ENCODE measurements at places on chromosomes 7 and 10.

- no peak for DNase-seq
Measured at GRCh38 chr7:95395755-95396135, 430 bp downstream of the PON3 start.

DNA sequence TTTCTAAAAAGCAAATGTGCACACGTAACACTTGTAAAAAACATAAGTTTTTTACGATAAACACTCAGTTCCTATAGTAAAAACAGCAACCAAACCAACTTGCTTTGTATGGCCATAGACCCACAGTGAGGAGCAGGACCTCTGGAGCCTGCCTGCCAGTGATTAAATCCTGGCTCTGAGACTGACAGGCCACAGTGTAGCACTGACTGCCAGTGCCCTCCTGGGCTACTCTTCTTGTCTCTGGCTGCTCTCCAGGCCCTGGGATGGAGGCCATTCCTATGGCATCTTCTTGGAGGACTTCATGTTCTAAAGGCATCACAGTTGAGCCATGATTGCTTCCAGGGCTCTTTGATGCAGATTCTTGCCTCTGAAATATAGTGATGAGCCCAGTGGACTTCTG is 22.7 kb upstream of the TMEM254 start:
- DNase-seq: no peak

- no peak for DNase-seq
Measured at GRCh38 chr7:40859076-40859475, 724.3 kb downstream of the SUGCT start.

- DNase-seq: no peak
Measured at GRCh38 chr7:98860071-98860470, 9.7 kb downstream of the TMEM130 start.

DNA sequence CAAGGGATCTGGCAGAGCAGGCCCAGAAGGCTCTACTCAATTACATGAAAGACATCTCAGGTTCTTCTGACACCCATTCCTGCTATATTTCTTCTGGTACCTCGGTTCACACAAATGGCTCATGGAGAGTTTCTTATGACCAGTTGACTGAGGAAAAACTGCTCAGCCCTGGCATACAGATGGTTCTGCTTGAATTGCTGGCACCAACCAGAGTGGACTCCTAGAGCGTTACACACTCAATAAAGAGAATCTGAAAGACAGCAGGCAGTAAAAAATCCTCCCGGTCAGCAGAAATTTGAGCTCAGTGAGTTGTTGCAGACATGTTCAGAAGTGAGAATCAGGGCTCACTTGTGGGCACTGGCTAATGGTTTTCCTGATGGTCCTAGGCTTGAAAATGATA is 434.4 kb downstream of the TCERG1L start:
- DNase-seq: no peak

- no peak for DNase-seq
Measured at GRCh38 chr10:1944487-1944886, 207.2 kb upstream of the ADARB2 start.

GRCh38 chr10:71429929-71430328 is 33.2 kb downstream of the CDH23 start:
- DNase-seq: no peak

GRCh38 chr10:47381427-47382379 is 2.4 kb downstream of the ZNF488 start:
- no peak for DNase-seq

DNA sequence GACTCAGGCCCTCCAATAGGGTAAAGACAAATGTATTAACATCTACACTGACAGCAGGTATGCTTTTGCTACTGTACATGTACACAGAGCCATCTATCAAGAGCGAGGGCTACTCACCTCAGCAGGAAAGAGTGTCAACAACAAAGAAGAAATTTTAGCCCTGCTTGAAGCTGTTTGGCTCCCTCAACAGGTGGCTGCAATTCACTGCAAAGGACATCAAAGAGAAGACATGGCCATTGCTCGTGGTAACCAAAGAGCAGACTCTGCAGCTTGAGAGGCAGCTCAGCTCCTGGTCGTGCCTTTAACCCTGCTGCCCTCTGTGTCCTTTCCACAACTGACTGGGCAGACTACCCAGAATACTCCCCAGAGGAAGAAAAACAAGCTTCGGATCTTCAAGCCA is 5.1 kb downstream of the AKR1B15 start:
- no peak for DNase-seq

- no peak for DNase-seq
Measured at GRCh38 chr10:117552156-117552631, 9.6 kb downstream of the EMX2 start.

- DNase-seq: no peak
Measured at GRCh38 chr7:6476596-6477317, 29.0 kb upstream of the DAGLB start.

DNA sequence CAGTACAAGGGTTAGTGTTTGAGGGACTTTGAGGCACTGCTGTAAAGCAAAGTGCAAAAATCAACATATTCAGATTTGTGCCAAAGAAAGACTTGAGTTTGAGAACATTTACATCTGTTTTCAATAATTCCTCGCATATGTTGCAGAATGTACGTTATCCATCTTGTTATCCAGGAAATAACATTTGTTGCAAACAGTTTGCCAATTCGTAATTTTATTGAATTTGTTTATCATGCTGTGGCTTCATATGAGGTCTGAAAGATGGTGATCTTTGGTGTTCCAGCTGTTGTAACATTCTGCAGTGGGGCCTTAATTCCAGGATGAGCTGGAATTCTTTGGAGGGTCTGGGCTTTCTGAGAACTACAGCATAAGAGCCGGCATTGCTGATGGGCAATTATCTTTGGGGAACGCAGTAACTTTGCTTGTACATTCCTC is 396.2 kb downstream of the LRMDA start:
- no peak for DNase-seq

DNA sequence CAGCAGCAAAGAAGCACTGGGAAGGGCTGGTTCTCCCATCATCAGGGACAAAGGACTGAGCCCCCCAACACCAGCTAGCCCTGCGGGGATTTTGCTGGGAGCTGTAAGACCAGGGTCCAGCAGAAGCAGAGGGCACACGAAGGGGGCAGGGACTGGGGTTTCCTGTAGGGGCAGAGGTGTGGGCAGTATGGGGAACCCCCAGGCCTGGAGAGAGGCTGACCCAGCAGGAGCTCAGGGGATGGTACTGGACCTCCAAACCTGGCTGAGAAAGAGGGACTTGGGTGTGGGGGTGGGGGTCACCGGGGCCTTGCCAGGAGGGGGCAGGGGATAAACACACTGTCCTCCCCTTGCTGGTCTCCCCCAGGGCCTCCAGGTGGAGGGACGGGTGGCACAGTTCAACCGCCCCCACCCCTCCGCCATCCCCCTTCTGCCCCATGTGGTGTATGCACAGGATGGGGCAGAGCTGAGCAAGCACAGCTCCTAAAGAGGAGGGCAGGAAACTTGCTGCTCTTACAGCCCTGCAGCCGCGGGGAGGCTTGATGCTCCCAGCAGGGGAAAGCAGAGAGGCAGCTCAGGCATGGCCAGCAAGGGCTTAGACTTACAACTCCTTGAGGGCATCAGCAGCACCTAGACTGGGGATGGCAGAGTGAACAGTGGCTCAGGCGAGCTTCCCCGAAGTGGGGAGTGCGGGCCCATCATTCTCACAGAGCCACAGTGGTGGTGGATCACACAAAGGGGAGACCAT is 12.4 kb upstream of the RET start:
- DNase-seq: no peak

DNA sequence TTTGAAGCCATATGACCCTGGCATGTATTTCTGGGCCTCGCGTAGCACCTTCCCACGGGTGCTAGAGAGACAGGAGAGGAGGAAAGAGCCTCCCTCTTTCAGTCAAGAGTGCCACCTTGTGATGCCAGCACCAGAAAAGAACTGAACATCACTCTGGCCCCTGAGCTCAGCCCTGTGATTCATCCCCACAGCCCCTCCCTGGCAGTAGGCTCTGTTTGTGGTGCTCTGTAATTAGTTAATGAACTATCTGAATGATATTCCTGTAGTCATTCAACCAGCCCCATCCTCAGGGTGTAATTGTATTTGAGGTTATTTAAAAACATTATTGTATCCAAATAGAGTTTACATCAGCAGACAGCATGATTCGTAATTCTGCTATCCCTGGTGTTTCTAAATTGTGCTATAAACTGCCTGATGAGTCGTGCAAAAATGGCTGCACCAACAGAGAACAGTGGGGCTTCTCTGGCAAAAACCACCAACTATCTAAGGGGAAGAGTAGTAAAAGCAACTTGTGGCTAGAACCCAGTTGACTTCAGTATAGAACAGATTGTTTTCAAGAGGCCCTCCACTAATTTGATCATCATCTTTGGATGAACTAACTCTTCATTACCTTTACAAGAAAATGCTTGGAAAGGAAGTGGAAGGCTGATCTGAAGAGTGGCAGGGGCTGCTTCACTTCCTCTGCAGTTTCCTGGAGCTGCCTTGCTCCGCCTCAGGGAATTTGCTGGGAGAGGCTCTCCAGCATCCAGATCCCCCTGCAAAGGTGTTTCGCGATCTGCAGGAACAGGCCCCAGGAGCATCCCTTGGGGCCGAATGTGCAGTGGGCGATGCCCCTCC is 23.7 kb upstream of the TIAL1 start:
- DNase-seq: no peak

DNA sequence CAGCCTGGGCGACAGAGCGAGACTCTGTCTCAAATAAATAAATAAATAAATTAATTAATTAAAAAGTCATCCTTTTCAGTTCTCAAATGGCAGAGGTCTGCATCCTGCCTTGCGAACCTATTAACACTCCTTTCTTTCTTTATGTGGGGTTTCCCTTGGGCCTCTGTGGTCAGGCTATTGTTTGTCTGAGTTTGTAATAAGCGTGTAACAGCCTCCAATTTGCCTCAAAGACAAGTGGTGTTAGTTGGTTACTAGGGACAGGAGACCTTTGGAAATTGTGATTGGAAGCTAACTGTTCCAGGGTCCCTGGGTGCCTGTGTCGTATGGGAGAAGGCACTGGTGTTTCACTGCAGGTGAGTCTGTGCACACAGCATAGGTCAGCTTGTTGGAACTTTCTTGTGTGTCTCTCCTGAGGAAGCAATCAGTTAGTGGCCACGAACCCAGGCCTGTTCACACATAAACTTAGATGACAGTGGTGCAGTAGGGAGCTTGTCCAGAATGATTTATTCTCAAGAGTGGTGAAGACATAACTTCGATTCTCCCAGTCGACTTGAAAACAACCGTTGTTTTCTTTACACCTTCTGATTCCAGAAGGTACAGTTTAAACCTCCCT is 33.5 kb downstream of the TCF7L2 start:
- no peak for DNase-seq

- peak; percentile 20 for DNase-seq
Measured at GRCh38 chr10:11874568-11875493, 51.7 kb downstream of the PROSER2 start.

DNA sequence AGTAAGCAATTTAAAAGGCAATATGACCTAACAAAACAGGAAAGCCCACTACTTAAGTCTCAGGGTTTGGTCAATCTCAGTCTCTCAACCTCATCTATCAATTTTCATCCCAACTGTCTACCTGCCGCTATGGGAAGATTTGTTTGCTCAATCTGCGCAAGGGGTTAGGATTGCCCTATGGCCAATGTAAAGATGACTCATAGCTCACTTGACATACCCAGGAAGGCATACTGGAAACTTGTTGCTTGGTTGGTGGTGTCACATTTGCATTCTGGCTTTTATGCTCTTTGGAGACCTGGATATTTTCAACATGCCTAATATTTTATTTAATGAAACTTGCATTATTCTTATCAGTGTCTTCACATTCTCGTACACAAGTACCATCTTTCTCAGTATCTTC is 78.1 kb upstream of the TMEM196 start:
- no peak for DNase-seq

GRCh38 chr10:107280293-107280692 is 115.8 kb upstream of the SORCS1 start:
- no peak for DNase-seq

GRCh38 chr7:24239260-24239659 is 44.7 kb upstream of the NPY start:
- DNase-seq: no peak

DNA sequence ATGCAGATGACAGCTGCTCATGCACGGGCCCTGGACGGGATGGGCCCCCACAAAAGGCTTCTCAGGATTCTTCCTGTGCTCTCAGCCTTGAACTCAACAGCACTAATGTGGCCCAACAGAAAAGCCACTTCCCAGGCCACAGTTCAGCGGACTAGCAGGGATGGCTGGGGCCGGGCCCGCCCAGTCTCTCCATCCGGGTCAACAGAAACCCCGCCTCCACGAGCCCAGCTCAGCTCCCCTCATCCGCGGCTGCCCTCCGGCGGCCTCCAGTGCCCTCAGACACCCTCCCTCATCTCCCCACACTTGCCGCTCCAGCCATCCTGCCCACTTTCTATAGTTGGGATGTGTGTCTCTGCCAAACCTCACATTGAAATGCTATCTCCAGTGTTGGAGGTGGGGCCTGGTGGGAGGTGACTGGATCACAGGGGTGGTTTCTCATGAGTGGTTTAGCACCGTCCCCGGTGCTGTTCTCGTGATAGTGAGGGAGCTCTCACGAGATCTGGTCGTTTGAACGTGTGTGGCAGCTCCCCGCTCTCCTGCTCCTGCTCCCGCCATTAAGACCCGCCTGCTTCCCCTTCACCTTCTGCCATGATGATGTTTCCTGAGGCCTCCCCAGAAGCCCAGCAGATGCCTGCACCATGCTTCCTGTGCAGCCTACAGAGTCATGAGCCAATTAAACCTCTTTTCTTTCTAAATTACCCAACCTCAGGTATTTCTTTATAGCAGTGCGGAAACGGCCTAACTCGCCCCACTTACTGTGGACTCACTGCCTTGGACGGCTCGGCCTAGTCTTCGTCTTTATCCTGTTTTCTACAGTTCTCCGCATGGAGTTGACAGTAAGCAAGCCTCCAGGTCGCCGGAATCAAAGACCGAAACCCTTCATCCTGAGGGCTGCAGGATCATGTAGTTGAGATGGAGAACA is 169.9 kb upstream of the RNF32 start:
- no peak for DNase-seq

DNA sequence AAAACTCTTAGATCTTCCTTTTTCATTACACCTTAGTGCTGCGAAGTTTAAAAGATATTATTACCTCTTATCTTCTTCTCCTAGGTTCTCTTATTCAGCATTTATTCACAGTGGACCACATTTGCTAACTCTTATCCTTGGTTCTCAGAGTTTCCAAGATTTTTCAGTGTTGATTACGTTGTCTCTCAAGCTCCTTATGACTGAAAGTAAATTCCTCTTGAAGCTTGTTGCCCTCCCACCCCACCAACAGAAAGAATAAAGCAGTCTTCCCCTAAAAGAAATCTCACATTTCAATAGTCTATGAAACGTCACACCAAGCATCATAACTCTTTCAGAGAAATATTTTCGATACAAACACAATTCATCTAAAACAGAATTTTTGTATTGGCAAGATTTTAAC is 362.5 kb downstream of the MAGI2 start:
- DNase-seq: no peak

- DNase-seq: no peak
Measured at GRCh38 chr10:87700031-87700796, 40.5 kb downstream of the PAPSS2 start.

GRCh38 chr10:4434105-4434504 is 391.9 kb upstream of the AKR1E2 start:
- DNase-seq: no peak

GRCh38 chr10:123026302-123026701 is 17.5 kb downstream of the ACADSB start:
- DNase-seq: no peak

DNA sequence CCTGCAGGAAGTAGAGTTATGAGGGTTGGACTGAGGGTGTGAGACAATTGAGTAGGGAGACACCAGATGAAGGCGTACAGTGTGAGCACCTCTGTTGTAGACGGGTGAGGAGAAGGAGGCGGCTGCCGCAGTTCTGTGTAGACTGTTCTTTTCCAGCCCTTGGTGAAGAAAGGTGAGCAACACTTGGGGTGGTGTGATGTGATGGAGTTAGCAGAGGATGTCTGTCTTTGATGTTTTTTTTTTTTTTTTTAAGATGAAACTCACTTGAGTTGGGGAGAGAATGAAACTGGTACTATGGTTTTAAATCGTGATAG is 42.8 kb upstream of the RNF216 start:
- peak; percentile 38 for DNase-seq
